Activated naive CD8-positive, alpha-beta T cell treated with anti-CD3 and anti-CD28 coated beads for 36 hours (primary cell): ENCODE measurements at places on chromosomes 12 and 14. TPM values are rescaled to one million over a fixed set of nuclear protein-coding genes. Genes with fewer than 3 reads are reported as not detected.

GRCh38 chr14:21219120-21219519 is 50.1 kb downstream of the HNRNPC start:
- DNase-seq: no peak

GRCh38 chr14:89298056-89298834 is 118.8 kb downstream of the FOXN3 start:
- DNase-seq: no peak

DNA sequence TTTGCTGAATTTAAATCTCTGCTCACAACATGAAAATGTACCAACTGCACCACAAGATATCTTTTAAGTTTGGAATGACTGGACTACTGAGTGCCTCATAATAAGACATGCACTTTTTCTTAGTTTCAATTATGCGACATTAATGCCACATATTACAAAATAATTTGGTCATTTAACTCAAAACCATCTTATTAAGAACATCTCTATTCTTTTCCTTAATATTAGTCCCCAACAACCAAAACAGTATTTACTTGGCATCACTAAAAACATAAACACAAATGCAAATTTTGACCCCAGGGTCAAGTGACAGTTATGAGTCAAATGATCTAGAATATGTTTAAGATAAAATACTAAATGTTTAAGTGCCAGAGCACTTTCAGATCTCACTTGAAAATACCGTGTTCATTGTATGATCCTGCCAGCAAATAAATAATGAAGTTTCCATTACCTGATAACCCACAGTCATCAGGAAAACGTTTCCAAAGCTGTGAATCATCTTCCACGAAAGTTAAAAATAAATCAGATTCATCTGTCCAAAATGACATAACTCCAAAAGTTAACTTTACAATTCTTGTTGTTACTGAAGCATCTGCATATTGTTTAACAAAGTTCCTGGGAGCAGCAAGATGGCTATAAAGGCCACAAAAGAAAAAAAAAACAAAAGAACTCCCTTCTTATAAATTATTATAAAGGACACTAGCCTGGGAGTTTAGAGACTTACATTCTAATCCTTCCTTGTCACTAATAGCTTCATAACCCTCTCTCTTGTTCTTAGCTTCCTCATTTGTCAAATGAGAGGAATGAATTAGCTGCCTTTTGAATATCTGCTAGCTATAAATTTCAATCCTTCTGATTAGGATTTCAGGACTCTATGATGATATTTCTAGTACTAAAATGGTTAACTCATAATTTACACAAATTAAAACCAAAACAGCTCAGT is 30.5 kb upstream of the AP4S1 start:
- no peak for DNase-seq

DNA sequence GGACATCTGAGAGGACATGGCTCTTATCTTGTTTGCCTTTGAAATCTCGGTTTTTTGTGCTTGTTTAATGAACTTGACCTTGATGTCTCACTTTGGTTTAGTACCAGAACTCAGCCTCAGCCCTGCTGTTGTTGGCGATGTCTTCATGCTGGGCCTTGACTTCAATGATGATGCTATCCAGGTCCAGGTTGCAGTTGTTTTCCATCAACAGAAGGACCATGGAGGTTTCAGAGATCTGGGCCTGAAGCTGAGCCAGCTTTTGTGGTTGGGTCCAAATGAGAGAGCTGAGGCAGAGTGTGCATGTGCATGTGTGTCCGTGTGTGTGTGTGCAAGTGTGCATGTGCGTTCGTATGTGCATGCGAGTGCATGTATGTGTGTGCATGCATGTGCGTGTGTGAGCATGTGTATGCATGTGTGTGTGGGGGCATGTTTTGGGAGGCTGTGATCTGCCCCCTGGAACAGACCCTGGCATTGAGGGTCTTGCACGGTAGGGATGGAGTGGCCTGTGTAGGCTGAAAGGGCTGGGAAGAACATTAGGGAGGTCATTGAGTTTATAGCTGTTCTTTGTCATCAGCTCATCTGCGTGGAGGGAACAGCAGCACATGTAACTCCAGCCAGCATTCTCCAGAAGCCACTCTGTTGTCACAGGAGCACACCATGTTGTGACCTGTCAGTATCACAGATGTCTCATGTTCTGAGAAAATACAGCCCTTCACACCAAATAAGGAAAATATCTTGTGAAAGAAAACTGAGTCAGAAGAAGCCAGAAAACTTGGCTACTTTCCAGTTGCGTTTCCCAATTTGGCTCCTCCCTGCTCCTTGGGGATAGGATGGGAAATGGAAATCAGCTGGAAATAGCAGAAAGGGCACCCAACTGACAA is 10.0 kb upstream of the KRT82 start:
- DNase-seq: no peak

DNA sequence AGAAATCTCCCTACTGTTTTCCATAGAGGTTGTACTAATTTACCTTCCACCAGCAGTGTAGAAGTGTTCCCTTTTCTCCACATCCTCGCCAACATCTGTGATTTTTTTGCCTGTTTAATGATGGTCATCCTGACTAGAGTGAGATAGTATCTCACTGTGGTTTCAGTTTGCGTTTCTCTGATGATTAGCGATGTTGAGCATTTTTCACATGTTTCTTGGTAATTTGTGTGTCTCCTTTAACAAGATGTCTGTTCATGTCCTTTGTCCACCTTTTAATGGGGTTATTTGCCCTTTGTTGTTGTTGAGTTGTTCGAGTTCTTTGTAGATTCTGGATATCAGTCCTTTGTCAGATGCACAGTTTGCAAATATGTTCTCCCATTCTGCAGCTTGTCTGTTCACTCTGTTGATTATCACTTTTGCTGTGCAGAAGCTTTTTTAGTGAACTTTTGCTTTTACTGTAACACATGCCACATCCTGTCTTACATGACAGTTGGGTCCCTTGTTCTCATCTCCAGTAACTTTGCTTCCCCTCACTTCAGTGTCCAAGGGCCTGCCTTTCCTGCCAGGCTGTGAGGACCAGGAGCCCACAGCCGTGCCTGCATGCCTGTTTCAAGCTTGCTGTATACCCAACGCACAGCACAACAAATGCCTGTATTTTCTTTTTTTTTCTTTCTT is 64.9 kb downstream of the SPRING1 start:
- peak; percentile 4 for DNase-seq

The DPY19L2 gene
- total RNA-seq: 4.6 TPM
